ENCODE measurements at places on chromosomes 2 and 18. TPM values are rescaled to one million over a fixed set of nuclear protein-coding genes. Genes with fewer than 3 reads are reported as not detected.

DNA sequence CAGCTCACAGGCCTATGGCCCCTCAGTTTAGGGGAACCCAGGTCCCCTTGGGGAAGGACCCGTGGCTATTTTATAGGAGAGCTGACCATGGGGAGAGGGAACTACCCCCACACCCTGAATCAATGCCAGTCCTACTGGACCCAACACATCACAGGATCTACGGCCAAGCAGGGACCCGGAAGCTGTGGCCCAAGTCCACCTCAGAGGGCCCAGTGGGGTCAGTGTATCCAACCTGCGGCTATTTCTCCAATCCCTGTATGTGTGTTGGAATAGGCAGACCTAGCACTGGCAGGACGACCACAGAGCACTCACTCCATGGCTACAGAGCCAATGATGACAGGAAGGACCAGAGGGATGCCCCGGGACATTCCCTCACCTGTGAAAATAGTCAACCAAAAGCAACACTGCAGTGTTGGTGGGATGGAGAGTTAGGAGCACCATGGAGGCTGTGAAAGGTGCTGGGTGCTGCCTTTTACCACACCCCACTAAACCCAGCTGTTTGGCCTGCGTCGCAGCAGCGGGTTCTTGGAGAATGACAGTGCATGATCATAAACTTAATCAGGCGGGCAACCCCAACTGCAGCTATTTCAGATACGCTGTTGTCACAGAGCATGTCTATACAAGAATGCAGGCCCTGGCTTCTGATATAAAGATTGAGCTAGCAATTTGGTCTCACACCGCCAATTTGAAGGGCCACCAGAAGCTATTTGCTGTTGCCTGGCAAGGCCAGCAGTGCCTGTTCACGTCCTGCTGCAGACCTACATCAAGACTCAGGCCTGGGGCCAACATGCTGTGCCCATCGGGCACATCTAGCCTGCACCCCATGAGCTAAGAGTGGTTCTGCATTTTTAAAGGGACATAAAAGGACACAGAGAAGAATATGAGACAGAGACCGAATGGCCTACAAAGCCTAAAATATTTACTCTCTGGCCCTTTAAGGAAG lies 110.4 kb downstream of the EIPR1 start:
- no peak overlapping the region for H3K27ac ChIP-seq
- H3K36me3 ChIP-seq: peaks cover 10% of the 10 kb centered on the region
- DNase-seq: no peak
- no peak overlapping the region for H3K4me3 ChIP-seq
- no peaks in the 10 kb centered on the region for H3K4me1 ChIP-seq

The NIFK gene
- 86.9 TPM for total RNA-seq

GRCh38 chr2:127398239-127398590 lies 10.4 kb upstream of the MAP3K2 start:
- DNase-seq: peak; percentile 91
- peaks cover 41% of the 10 kb centered on the region for H3K4me1 ChIP-seq
- peak overlapping the region; percentile 65 for H3K4me3 ChIP-seq
- peaks cover 7% of the 10 kb centered on the region for H3K36me3 ChIP-seq

The NEUROD1 gene
- total RNA-seq: not detected

GRCh38 chr18:67672155-67672554 lies 155.6 kb upstream of the DSEL start:
- H3K27ac ChIP-seq: peak overlapping the region; percentile 73
- H3K27me3 ChIP-seq: no peaks in the 10 kb centered on the region
- H3K36me3 ChIP-seq: peaks cover 8% of the 10 kb centered on the region
- peak; percentile 54 for DNase-seq
- peaks cover 79% of the 10 kb centered on the region for H3K4me1 ChIP-seq

The FASTKD2 gene
- 26.0 TPM for total RNA-seq

GRCh38 chr2:20657522-20658235 lies 6.8 kb upstream of the HS1BP3 start:
- H3K27ac ChIP-seq: no peak overlapping the region
- H3K36me3 ChIP-seq: no peaks in the 10 kb centered on the region
- peaks cover 11% of the 10 kb centered on the region for H3K4me1 ChIP-seq
- H3K4me3 ChIP-seq: no peak overlapping the region
- no peak for DNase-seq
- H3K27me3 ChIP-seq: peaks cover 41% of the 10 kb centered on the region

GRCh38 chr2:113266431-113266830 lies 12.3 kb downstream of the PAX8 start:
- peaks cover 41% of the 10 kb centered on the region for H3K27me3 ChIP-seq
- no peaks in the 10 kb centered on the region for H3K36me3 ChIP-seq
- H3K4me3 ChIP-seq: no peak overlapping the region
- no peaks in the 10 kb centered on the region for H3K4me1 ChIP-seq
- no peak for DNase-seq
- H3K27ac ChIP-seq: no peak overlapping the region

GRCh38 chr2:227477291-227477690 lies 5.3 kb downstream of the AGFG1 start:
- peaks cover 88% of the 10 kb centered on the region for H3K4me1 ChIP-seq
- peak overlapping the region; percentile 78 for H3K27ac ChIP-seq
- H3K4me3 ChIP-seq: no peak overlapping the region
- DNase-seq: peak; percentile 49

The ADAM17 gene
- total RNA-seq: 17.0 TPM

- H3K36me3 ChIP-seq: peaks cover 16% of the 10 kb centered on the region
- no peak overlapping the region for H3K27ac ChIP-seq
- no peak for DNase-seq
- no peaks in the 10 kb centered on the region for H3K4me1 ChIP-seq
- H3K27me3 ChIP-seq: no peaks in the 10 kb centered on the region
Observed at GRCh38 chr2:37090019-37090477, 5.7 kb downstream of the GPATCH11 start.

DNA sequence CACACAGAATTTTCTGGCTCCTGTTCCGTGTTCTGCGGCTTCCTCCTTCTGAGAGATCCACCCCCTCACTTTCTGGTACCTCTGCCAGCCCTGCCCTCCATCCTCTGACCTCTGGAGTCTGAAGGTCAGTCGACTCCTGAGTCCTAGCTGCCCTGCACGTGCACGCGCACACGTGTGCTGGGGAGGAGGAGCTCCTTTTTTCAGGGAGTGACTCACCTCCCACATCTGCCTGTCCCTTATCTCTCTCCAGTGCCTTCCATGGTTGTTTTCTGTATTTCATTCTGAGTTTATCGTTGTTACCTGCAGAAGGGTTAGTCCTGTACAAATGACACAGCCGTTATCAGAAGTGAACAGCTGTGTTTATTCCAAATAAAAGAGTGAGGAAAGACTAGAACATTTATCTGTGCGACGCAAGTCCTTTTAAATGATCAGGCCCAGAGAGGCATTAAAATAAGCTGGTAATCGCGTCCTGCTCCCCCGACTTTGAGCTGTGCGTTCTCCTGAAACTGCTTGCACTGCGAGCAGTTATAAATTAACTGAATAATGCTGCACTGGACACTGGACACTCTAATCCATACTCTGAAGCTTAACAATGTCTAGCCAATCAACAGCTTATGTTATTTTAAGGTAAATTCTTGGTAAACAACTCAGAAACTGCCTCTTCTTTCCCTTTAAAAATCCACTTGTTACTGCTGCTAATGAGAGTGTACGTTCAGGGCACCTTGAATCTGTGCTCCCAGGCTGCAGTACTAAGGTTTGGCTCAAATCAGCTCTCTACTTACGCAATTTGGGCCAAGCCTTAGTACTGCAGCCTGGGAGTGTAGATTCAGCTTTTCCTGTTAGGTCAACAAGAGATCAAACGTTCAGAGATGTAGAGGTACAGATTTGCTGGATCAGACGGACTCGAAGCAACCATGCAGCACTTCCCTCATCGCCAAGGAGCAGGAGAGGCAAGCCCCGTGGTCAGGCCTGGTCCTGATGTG lies 72.5 kb downstream of the GALR1 start:
- no peaks in the 10 kb centered on the region for H3K27me3 ChIP-seq
- no peak overlapping the region for H3K27ac ChIP-seq
- no peaks in the 10 kb centered on the region for H3K36me3 ChIP-seq
- H3K4me1 ChIP-seq: no peaks in the 10 kb centered on the region
- no peak overlapping the region for H3K4me3 ChIP-seq

- H3K27me3 ChIP-seq: no peaks in the 10 kb centered on the region
- DNase-seq: no peak
- H3K4me3 ChIP-seq: no peak overlapping the region
- peaks cover 6% of the 10 kb centered on the region for H3K36me3 ChIP-seq
- H3K27ac ChIP-seq: no peak overlapping the region
Observed at GRCh38 chr2:43537137-43537536, 58.7 kb downstream of the THADA start.

- H3K27me3 ChIP-seq: no peaks in the 10 kb centered on the region
- no peaks in the 10 kb centered on the region for H3K4me1 ChIP-seq
- H3K4me3 ChIP-seq: no peak overlapping the region
- H3K27ac ChIP-seq: no peak overlapping the region
- no peak for DNase-seq
Observed at GRCh38 chr2:129757915-129758783, 221.3 kb upstream of the RAB6C start.

GRCh38 chr2:46211461-46211860 lies 85.7 kb upstream of the EPAS1 start:
- no peak overlapping the region for H3K4me3 ChIP-seq
- no peak overlapping the region for H3K27ac ChIP-seq
- H3K36me3 ChIP-seq: peaks cover 23% of the 10 kb centered on the region
- peaks cover 12% of the 10 kb centered on the region for H3K4me1 ChIP-seq

The OXER1 gene
- not detected for total RNA-seq

The SIX3 gene
- total RNA-seq: not detected
